ENCODE measurements at places on chromosomes 6 and 20.
A peak's percentile ranks its signal among the peaks of the same experiment; 100 is the strongest.

GRCh38 chr20:44089987-44090674, 96.9 kb downstream of the JPH2 start:
- DNase-seq: no peak

GRCh38 chr20:4844751-4845465, 123.2 kb downstream of the PRND start:
- DNase-seq: no peak

DNA sequence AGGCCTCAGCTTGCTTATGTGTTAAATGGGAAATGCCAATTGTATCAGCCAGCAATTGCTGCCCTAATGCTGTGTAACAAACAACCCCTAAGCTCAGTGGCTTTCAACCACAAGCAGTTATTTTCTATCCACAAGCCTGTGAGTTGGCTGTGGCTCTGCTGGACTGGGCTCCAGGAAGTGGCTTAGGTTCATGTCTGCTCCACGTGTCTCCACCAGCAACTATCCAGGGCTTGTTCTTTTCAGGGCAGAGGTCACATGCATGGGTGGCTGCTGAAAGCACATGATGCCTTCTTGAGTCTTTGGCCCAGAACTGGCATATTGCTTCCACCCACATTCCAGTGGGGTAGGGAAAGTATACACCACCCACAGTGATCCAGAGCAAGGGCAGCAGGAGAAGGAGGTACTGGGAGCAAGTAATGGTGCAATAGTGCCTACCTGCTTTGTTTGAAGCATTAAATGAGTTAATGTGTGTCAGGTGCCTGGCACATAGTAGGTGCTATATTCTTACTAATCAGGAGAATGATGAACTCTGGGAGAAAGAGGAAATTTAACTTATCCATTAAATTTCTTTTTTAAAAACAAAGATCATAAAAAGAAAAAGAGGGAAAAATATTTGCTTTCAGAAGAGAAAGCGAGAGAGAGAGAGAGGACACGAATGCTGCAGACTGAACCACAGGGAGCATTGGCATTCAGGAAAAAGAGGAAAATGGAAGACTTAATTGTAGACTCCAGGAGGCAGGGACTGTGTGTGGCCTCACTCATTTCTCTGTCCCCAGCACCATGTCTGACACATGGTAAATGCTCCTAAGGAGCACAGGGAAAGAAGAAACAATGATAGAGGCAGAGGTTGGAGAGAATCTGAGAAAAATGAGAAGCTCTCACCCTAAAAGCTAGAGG, 25.2 kb upstream of the RNF24 start:
- DNase-seq: no peak

DNA sequence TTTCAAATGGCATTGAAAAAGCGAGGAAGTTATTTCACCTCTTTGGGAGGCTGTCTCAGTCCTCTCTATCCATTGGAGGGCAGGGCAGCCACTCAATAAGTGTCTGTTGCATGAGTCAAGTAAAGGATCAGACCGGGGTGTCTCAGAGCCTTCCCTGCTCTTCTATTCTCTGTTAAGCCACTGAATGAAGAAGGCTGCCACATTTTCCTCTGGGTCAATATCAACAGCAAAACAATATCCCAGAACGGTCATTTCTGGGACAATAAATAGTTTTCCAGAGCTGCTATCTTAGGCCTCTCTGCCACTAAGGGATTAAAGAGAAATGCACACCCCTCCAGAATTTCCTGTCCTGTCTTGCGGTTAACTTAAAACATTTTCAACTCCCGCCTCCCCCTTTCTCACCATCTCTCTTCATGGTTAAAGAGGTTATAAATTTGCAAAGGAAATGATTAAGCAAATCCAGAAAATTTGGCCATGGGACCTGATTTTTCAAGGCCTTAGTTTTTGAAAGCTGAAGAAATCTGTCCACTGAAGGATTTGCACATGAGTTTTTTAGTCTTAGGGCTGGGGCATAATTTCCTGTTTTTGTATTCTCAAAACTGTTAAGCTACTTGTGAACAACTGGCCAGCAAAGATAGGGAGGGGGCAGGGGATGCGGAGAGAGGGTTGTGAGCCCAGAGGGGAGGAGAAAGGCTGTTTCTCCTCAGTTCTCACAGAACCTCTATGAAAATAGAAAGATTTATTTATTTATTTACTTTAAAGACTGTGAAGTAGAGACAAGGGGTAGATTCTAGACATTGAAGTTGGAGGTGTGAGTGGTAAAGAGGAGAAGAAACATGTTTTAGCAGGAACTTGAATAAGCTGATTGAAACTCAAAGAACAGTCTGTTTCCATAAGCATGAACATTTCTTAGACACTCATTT, 135.7 kb downstream of the BCAS1 start:
- peak; percentile 43 for DNase-seq

DNA sequence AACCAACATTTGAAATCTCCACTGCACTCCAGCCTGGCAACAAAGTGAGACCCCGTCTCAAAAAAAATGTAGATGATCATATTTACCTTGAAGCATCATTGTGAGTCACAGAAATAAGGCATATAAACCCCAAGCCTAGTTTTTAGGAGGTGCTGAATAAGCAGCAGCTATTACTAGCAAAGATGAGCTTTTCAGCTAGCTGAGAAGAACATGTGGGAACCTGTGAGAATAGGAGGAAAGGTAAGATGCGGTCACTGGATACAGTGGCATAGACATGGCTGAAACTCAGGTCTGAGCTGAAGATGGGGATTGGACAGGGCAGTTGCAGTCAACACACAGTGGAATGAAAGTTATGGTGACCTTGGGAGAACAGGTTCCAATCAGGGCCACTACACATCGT, 284.3 kb upstream of the IRAK1BP1 start:
- no peak for DNase-seq

GRCh38 chr20:57869291-57869950, 159.6 kb upstream of the PMEPA1 start:
- DNase-seq: no peak

GRCh38 chr6:2957696-2958330, 13.6 kb downstream of the SERPINB6 start:
- DNase-seq: peak; percentile 52

DNA sequence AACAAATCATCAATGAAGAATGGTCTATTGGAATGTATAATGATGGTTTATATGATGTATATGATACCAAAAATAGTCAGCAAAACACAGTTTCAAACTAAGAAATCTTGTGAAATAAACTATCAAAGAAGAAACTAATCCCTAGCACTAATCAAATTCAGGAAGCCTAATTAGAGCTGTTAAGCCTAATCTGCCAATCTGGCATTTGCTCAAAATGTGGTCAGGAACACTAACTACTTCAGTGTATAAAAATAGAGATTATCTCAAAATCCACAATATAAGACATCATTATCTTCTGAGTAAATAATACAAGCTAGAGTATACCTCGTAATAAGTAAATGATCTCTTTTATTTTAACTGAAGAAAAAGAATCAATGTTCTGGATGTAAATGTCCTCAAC, 12.8 kb upstream of the AKAP7 start:
- DNase-seq: no peak

GRCh38 chr20:47455133-47456040, 46.3 kb upstream of the NCOA3 start:
- no peak for DNase-seq

- DNase-seq: no peak
Observed at GRCh38 chr6:149969635-149970034, 5.9 kb downstream of the ULBP1 start.

GRCh38 chr6:137115658-137116057, 57.8 kb downstream of the IL22RA2 start:
- DNase-seq: no peak

GRCh38 chr20:56750430-56750829, 121.3 kb downstream of the TFAP2C start:
- no peak for DNase-seq

- DNase-seq: no peak
Observed at GRCh38 chr6:105372849-105373182, 30.1 kb downstream of the PREP start.

DNA sequence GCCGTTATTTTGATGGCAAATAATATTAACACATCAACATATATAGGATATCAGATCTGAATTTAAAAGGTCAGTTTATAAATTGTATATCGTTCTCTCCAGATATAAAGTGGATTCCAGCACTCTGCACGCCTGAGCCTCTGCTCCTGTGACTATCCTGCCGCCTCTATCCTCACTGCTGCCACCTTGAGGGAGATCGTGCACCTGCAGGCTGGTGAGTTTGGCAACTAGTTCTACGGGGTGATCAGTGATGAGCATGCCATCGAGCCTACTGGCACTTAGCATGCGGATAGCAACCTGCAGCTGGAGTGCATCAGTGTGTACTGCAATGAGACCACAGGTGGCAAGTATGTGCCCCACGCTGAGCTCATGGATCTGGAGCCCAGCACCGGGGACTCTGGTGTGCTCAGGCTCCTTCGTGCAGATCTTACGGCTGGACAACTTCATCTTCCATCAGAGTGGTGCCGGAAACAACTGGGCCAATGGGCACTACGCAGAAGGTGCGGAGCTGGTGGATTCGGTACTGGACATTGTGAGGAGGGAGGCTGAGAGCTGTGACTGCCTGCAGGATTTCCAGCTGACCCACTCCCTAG, 84.9 kb downstream of the FBXO5 start:
- peak; percentile 43 for DNase-seq

GRCh38 chr6:54860739-54861138, 14.2 kb downstream of the FAM83B start:
- DNase-seq: no peak

DNA sequence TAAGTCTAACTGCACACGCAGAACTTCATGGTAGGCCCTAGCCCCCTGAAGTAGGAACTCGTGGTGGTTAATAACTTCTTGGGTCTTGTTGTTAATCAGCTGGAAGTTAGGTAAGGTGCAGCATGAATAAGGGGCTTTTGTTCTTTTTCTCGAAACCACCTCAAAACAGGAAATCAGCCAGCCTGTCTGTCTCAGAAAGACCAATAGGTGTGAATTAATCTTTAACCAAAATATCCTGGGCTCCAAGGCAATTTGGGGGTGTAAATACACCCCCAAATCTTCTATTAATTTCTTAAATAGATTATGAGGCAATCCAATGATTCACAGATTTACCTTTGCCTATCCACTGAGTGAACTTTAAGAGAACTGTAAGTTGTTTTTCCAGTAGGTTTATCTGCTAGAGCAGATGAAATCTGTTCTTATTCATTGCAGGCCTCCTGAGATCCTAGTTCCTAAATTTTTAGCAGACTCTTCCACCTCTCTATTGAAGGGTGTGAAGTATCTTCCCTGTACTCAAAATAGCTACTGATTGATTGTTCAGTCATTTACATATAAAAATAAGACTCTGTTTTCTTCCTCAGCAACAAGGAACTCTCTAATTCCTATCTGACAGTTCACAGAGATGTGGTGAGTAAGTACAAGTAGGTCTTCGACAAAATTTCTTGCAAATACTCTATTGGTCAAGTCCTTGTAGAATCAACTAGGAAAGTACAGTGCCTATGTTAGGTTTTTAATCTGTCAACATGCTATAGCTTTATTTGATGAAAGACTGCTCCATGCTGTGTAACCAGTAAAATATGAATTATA, 427.1 kb upstream of the NOX3 start:
- DNase-seq: no peak

DNA sequence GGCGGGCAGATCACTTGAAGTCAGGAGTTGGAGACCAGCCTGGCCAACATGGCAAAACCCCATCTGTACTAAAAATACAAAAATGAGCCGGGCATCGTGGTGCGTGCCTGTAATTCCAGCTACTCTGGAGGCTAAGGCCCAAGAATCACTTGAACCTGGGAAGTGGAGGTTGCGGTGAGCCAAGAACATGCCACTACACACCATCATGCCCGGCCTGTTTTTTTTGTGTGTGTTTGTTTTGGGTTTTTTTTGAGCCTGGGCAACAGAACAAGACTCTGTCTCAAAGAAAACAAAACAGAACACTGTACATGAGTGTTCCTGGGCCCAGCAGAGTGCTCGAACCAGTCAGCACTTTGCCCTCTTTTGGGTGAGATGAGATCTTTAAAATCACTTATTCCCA, 159.1 kb downstream of the MTHFD1L start:
- no peak for DNase-seq

DNA sequence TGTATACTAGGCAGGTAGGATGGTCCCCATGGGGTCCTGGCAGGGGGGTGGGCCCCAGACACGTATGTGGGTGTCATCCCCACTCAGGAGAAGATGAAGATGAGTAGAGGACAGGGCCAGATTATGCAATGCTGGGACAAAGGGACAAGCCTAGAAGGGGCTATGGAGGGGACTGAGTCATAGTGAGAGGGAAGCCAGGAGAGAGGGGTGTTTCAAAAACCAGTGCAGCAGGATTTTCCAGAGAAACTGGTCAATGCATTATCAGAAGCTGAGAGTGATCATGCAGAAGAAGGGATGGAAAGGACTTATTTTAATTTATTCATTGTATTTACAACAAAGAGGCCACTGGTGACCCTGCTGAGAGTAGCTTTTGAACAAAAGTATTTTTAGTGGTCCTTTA, 74.0 kb downstream of the PPP1R3G start:
- no peak for DNase-seq

DNA sequence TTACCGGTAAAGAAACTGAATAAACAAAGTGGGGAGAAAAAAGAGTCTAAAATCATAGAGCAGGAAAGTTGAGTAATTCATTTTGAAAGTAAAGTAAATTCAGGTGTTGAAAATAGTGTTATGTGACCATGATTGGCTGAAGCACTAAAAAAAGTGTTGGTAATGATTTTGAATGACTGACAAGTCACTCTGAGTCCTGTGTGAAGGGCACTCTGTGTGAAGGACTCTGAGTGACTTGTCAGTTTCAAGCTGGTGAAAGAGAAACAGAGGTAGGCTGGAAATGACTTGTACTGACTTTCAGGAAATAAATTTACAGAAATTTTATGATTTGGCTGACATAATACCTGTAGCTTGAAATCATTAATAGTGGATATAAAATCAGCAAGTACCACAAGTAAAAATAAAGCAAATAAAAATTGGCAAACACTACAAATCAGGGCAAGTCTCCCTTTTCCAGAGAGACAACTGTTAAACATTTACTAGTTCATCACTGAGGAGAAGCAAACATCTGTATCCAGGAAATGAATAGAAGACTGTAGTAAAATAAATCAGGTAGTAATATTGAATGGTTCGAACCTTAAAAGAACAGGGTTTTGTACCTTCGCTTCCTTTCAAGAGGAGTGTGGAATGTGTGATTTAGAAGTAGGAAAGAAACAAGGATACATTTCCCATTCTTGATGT, 630.6 kb downstream of the GRIK2 start:
- no peak for DNase-seq

- DNase-seq: peak; percentile 30
Observed at GRCh38 chr6:83536034-83536646, 23.8 kb downstream of the PRSS35 start.

DNA sequence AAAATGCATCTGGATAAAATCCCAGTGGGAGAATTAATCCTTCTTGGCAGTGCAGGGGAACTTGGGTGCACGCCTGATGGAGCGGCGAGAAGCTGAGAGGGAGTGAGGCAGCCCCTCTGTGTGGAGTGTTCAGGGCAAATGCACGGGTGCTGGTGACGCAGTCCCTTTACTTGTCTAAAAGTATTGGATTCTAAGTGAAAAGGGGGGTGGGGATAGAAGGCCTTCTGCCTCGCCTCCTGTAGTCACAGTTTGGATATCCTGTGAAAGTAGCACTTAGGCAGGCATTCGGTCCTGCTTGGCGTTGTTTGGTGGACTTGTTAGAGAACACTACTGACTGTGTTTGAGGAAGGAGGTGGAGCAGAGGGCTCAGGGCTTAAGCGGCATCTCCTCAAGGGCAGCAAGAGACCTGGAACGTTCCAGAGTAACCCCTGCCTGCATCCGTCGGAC, 39.3 kb downstream of the PHACTR3 start:
- DNase-seq: no peak
